ENCODE measurements at places on chromosomes 6 and 20.

- no peak for DNase-seq
Observed at GRCh38 chr6:106063448-106063850, 22.7 kb upstream of the PRDM1 start.

DNA sequence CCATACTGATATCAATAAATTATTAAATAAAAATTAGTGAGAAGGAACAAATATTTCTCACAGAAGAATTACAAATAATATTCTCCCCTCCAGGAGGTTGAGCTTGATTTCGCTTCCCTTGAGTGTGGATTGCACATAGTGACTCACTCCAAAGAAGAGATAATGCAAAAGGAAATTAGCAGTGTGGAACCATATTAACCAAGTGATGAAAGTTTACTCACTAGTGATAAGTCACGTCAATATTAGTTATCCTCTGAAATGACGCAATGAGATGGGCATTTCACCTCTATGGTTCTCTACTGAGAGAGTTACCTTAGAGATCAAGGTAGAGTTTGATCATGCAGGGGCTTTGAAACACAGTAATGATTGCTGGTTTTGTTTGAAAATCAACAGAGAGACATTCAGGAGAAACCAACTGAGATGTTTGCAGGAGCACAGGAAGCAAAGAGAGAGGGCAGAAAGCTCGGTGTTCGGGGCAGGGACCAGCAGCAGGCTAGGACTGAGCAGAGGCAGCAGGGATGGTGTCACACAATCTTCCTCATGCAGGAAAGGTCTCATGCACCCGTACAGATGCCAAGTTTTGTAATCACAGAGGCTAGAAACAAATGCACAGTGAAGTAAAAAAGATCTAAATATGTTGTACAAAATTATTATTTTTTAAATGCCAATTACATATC, 634.5 kb downstream of the QKI start:
- no peak for DNase-seq

DNA sequence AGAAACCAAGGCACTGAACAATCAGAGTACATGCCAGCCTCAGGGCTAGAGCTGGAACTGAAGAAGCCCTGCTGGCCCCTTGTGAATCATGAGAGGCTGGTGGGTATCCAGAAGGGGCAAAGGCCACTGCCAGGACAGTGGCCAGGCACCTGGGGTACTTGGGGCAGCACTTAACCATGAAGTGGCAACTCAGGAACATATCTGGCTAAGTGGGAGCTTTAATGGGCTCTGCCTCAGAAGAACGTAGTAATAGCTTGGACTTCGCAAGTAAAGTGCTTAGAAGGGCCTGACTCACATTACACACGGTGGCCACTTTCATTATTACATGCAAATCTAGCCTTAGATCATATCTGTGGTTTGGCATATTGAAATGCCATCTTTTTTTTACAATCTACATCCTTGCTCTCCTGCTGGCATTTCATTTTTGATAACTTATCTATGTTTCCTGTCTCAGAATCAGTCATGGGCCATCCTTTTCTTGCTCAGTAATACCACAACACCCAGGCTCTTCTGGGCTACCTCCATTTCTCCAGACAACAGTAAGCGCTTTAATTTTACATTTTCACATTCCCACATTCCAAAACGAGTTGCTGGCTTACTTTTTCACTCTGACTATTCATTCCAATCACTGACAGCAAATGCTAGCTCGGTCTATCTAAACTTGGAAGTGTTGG, 21.6 kb downstream of the NAPB start:
- no peak for DNase-seq

GRCh38 chr20:21301940-21302663, 1.0 kb upstream of the XRN2 start:
- no peak for DNase-seq

GRCh38 chr6:73123632-73124329, 101.5 kb downstream of the KHDC1L start:
- DNase-seq: no peak
